Epithelial cell of esophagus (primary cell): ENCODE measurements at places on chromosomes 7 and 10.

- no peak for DNase-seq
Measured at GRCh38 chr7:127937066-127937680, 94.1 kb downstream of the LRRC4 start.

DNA sequence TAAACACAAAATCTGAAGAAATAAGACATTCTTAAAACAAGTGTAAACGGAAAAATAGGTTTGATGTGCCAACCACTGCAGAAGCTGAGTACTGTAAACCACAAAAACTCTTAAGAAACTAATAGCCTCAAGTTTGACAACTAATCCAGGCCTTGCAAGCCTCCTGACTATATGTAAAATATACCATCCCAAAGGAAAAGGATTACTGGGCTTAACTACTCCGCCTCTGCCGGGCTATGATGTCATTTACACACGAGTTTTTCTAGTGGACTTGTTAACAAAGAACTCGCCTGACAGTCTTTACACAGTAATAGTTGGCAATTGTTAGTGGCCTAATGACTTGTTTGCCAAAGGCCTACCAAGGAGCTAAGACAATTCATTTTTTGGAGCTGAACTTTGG, 2.1 kb downstream of the KIF5B start:
- DNase-seq, result peak; percentile 68

GRCh38 chr7:132211971-132212370, 364.3 kb downstream of the PLXNA4 start:
- no peak for DNase-seq

- DNase-seq, result peak; percentile 87
Measured at GRCh38 chr7:151592868-151593486, 73.3 kb upstream of the RHEB start.

- peak; percentile 71 for DNase-seq
Measured at GRCh38 chr10:80392250-80392649, 16.1 kb upstream of the PRXL2A start.

- DNase-seq, result no peak
Measured at GRCh38 chr10:49355221-49355620, 40.7 kb downstream of the DRGX start.

DNA sequence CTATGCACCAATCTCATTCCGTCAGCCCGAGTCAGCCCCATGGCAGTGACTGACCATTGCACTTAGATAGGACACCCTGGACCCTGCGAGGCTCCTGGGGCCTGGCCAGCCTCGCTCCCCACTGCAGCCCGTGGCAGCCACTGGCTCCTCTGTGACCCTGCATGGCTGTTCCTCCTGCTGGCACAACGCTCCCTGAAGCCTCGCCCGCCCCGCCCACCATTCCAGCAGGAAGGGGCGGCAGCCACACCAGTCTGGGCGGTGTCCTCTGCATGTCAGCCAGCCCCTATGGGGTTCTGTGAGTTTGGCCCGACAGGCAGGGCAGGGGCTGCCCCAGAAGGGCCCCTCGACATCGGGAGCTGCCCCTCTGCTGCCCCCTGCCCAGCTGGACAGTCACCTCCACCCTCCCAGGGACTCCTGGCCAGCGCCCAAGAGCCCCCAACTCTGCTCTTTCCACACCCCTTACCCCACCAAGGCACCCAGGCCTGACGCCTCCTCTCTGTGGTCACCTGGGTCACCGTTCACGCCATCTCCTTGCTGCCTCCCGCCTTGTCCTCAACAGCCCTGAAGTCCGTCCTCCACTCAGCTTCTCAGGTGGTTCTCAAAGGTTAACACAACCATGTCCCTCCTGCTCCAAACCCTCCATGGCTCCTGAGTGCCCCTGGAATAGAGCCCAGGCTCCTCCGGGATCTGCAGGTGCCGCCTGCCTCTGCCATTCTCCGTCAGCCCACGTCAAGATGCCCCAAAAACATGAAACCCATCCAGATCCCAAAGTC, 103.5 kb downstream of the MICALL2 start:
- DNase-seq, result no peak

DNA sequence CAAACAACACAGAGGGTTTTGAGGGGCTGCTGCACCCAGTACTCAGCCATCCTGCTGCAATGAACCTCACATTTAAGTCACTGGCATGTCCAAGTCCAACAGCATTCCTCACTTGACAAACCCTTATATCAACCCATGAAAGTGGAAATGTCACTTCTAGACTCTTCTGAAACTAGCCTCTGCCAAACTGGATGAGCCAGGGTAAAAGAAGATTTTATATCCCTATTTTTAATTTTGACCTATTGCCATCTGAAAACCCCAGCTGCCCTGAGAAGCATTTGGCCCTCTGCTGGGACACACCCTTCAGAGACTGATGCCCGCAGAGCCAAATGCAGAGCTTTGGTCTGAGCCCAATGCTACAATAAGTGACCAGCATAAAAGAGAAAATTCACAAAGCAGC, 201.1 kb downstream of the ANK3 start:
- no peak for DNase-seq

DNA sequence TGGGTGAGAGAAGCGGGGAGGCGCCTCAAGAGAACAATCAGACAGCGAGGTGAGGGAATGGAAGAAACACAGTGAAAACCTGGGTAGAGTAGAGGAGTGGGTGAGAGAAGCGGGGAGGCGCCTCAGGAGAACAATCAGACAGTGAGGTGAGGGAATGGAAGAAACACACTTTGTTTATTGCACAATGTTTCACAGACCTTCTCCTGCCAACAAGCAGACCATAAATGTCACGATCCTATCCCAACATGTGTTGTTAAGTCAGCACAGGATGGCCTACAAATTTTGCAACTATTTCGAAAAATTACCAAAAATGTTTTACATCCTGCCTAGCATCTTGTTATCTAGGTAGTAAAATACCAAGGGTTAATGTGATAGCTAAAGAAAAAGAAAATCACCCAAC, 115.3 kb downstream of the JAZF1 start:
- no peak for DNase-seq

DNA sequence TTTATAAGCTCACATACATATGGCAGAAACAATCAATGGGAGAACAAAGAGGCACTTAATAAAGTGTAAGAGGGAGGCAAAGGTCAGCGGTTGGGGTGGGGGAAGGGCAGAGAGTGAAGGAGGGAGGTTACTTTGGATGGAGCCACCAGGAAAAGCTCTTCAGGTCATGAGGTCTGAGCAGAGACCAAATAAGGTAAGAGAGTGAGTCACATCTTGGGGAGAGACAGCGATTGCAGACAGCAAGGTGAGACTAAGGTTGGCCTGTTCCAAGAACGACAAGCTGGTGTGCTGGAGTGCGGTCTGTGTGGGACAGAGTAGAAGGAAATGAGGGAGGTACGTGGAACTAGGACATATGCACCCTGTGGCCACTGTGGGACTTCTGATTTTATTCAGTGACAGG, 74.3 kb upstream of the TOMM7 start:
- no peak for DNase-seq

GRCh38 chr10:49534670-49535381, 4.1 kb downstream of the ERCC6 start:
- DNase-seq, result peak; percentile 39

- no peak for DNase-seq
Measured at GRCh38 chr10:86871563-86872183, 85.7 kb downstream of the MMRN2 start.

DNA sequence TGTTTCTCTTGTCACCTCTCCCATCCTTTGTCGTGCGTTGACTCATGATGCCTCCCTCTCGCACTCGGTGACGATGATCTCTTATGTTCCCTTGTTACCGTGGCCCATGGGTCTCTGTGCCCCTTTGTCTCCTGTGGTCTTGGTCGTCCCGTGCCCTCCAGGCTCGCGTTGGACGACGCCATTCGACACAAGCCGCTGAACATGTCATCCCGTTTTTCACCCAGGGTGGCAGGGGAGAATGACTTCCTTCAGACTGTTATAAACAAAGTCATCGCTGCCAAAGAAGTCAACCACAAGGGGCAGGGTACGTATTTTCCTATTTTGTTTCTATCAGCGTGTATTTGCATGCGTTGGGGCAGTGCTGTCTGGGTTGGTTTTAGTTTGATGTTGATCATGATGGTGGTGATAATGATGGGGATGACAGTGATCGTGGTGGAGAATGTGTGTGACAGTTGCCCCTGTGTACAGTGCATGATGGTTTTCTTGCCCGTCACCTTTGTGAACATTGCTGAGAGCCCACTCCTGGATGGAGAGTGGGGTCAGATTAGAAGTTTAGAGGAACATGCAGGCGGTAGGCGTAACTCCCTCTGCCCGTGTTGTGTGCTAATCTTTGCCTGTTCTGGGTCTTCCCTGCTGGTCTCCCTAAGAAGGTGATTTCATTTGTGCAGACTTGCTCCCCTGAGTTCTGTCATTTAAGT, 107.0 kb downstream of the DOCK1 start:
- DNase-seq, result no peak

DNA sequence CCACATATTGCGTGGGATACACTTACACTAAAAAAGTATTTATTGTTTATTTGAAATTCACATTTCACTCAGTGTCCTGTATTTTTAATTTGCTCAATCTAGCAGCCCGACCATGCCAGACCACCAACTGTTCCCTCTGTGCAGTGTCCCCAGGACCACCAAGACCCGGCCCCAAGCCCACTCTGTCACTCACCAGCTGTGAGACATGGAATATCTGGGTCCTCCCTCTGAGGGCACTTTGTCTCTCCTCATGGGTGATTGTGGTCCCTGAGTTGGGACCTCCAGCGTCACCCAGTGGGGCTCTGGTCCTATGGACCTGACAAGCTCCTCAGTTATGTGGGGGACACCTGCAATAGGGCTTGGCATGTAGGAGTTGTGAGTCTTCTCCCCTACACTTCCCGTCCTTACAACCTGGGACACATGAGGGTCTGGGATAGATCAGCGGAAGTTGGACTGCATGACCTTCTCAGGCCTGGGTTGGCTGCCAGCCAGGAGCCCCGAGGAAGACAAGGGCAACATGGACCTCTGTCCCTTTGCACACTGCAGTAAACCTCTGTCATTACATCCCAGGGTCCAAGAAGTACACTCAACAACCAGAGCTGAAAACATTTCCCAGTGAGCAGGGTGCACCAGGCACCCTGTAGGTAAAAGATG, 12.1 kb downstream of the C10orf71 start:
- no peak for DNase-seq

DNA sequence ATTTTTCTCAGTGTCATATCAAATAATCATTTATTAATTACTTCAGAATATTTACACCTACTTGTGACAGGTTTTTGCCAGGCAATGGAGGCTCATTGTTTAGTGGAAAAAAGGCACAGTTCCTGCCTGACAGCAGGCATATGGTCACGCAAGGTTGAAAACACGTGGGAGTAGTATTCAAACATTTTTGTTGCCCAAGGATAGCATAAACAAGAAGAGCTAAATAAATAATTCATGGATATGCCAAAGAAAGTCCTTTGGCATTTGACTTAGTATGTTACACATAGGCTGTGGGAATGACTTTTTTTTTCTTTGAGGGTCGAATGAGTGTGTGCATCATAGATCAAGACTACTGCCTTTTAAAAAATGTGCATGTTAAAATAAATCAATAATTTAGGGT, 120.5 kb upstream of the SEMA3E start:
- no peak for DNase-seq

DNA sequence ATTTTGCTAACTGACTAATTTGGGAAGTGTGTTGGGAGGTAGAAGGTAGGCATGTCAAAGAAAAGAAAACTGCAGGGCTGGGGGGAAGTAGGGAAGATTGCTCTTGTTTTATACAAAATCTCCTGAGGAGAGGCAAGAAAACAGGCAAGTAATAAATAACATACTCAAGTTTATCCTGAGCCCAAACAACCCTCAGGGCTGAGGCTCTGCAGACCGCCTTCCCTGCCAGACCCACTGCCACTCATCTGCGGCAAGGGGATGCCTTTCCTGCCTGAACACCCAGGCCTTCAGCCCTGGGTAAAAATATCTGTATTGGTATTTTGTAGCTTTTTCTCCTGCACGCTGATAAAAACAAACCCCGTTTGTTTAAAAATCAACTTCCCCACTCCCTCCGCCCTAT, 399.8 kb upstream of the NFE2L3 start:
- DNase-seq, result no peak

GRCh38 chr7:92720604-92721350, 115.6 kb downstream of the CDK6 start:
- DNase-seq, result no peak

DNA sequence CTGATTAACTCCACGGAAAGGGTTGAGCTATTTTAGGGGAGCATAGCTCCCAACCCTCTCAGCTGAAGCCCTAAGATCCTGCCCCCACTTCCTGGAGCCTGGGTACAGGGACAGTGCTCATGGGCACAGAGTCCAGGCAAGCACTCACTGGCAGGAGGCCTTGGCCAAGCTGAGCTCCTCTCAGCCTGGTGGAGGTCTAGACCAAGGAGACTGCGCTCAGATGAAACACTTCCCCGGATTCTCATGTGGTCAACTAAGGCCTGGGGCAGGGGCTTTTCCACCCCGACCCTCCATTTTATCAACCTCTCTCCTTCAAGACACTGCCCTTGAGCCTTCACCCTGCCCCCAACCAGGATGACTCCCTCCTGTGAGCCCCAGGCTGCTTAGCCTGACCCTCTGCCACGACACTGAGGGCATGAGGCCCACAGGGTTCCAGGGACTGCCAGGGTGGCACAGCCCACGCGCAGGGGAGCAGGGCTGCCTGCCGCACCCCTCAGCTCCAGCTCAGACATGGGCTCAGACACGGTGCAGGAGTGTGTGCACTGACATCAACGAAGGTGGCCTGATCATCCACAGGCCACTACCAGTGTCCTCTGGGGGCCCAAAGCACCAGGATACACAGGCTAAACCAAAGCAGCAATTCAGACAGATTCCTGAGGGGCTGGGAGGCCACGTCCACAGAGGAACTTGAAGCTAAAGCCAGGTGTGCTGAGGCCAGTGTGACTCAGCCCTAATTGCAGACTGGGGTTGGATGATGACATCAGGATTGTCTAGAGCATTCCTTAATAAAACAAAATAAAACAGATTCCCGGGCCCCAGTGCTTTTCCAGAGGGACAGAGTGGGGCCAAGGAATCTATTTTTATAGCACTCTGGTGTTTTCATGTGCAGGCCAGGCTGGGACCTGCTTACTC, 18.8 kb downstream of the CHAT start:
- peak; percentile 66 for DNase-seq
